Large intestine (tissue), 12 donors: ENCODE measurements at places on chromosomes 4 and X. TPM values are rescaled to one million over a fixed set of nuclear protein-coding genes. Genes with fewer than 3 reads are reported as not detected.

The GIMD1 gene
- polyA plus RNA-seq = 0.06 TPM

DNA sequence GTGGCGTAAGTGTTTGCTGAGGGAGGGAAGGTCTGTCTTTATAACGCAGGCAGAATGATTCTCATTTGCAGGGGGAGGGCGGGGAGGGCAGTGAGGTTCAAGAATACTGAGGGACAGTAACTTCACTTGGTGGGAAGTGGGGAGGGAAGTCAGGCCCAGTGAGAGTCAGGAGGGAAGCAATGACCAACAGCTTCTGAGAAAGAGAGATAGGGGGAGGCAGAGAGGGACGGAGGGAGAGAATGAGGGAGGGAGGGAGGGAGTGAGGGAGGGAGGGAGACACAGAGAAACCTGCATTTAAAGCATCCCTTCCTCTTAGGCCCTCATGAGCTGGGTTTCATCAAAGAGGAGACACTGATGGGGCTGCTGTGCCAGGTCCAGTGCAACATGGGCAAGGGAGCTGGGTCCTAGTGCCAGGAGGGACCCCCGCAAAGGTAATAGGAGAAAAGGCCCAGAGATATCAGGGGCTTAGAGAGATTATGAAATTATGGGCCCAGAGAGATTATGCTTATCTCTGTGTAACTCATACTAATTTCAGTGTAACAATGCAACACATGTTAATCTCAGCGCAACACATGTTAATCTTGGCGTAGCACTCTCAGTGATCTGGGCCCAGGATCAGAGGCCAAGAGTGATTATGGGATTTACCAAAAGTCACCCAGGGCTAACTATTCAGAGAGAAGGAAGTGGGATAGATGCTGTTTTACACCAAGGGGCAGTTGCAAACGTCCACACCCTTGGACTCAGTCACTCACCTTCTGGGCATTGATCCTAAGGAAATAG, 112.1 kb downstream of the DRD5 start:
- H3K27me3 ChIP-seq = no peaks in the 10 kb centered on the region
- H3K4me3 ChIP-seq = no peak overlapping the region
- no peaks in the 10 kb centered on the region for H3K4me1 ChIP-seq
- no peak overlapping the region for H3K27ac ChIP-seq

GRCh38 chr4:152729466-152729865, 49.7 kb upstream of the TMEM154 start:
- no peak overlapping the region for H3K27ac ChIP-seq
- no peaks in the 10 kb centered on the region for H3K27me3 ChIP-seq
- no peak overlapping the region for H3K4me3 ChIP-seq
- H3K4me1 ChIP-seq = no peaks in the 10 kb centered on the region
- no peaks in the 10 kb centered on the region for H3K36me3 ChIP-seq

- peaks cover 2% of the 10 kb centered on the region for H3K36me3 ChIP-seq
- H3K27ac ChIP-seq = no peak overlapping the region
- DNase-seq = no peak
- no peaks in the 10 kb centered on the region for H3K4me1 ChIP-seq
Observed at GRCh38 chr4:26779224-26779623, 81.4 kb upstream of the STIM2 start.

The SYN1 gene
- 5.7 TPM for polyA plus RNA-seq

- no peaks in the 10 kb centered on the region for H3K4me1 ChIP-seq
- H3K36me3 ChIP-seq = peaks cover 2% of the 10 kb centered on the region
- H3K4me3 ChIP-seq = no peak overlapping the region
- no peak overlapping the region for H3K27ac ChIP-seq
- H3K27me3 ChIP-seq = no peaks in the 10 kb centered on the region
- DNase-seq = no peak
Observed at GRCh38 chr4:26622913-26623312, 39.0 kb downstream of the TBC1D19 start.

The SHOX gene
- polyA plus RNA-seq = 0.01 TPM

The REELD1 gene
- 0.45 TPM for polyA plus RNA-seq

DNA sequence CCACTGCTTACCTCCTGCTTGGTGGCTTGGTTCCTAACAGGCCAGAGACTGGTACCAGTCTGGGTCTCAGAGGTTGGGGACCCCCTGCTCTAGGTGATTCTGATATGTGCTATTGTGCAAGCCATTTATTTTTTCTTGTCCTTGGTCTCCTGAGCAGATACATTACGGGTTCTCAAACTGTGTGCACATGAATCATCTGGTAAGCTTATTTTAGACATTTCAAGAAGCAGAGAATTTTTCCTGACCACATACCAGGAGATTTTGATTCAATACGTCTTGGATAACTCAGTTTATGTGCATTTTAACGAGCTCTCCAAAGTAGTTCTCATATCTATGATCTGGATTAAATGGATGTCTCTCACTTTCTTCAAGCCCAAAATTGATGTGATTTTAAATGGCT, 77.2 kb downstream of the FHIP1A start:
- H3K27me3 ChIP-seq = no peaks in the 10 kb centered on the region
- DNase-seq = no peak
- no peak overlapping the region for H3K27ac ChIP-seq
- H3K36me3 ChIP-seq = peaks cover 5% of the 10 kb centered on the region

DNA sequence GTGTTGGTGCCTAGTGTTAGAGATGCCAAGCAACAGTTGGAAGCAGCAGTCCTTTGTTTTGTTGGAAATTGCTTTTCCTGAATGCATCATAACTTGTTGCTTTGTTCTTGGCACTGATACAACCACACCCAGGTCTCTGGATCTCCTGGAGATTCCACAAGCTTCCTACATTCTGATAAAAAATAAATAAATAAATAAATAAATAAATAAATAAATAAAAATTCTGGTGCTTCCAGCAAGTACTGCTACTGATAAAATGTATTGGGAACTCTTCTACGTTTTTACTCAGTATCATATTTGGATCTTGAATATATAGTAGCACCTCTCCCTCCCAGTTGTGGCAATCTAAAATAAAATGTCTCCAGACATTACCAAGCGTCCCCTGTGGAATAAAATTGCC, 62.7 kb upstream of the GRID2 start:
- no peak overlapping the region for H3K4me3 ChIP-seq
- no peak for DNase-seq
- no peaks in the 10 kb centered on the region for H3K4me1 ChIP-seq
- H3K36me3 ChIP-seq = no peaks in the 10 kb centered on the region
- no peak overlapping the region for H3K27ac ChIP-seq

GRCh38 chr4:75708218-75708691, 16.1 kb upstream of the USO1 start:
- peaks cover 21% of the 10 kb centered on the region for H3K4me1 ChIP-seq
- H3K36me3 ChIP-seq = no peaks in the 10 kb centered on the region
- H3K4me3 ChIP-seq = no peak overlapping the region
- peak; percentile 75 for DNase-seq

The ZNF280C gene
- 4.7 TPM for polyA plus RNA-seq

- no peaks in the 10 kb centered on the region for H3K4me1 ChIP-seq
- no peak overlapping the region for H3K27ac ChIP-seq
- no peaks in the 10 kb centered on the region for H3K27me3 ChIP-seq
- H3K4me3 ChIP-seq = no peak overlapping the region
- no peak for DNase-seq
Observed at GRCh38 chrX:121455890-121456289, 408.5 kb downstream of the GLUD2 start.

The ZNF157 gene
- 0.27 TPM for polyA plus RNA-seq

DNA sequence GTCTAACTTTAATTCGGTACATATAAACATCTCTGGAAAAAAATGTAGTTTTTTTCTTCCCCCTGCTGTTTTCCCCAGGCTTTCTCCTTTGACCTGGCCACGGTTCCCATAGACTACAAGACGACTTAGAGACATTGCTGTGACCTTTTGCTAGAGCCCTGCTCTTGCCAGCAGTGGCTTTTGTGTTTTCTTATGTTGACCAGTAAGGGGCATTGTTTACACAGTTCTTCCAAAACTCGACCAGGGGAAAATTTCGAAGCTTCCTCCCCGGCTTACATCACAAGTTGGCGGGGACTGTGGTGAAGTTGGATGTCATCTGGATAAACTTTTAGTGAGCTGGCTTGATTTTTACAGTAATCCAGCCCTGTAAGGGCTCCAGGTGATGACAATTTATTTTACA, 9.3 kb downstream of the CCDC160 start:
- DNase-seq = no peak
- H3K27me3 ChIP-seq = no peaks in the 10 kb centered on the region
- no peaks in the 10 kb centered on the region for H3K4me1 ChIP-seq
- H3K4me3 ChIP-seq = no peak overlapping the region
- no peak overlapping the region for H3K27ac ChIP-seq
- no peaks in the 10 kb centered on the region for H3K36me3 ChIP-seq

GRCh38 chr4:8504279-8505007, 63.9 kb downstream of the TRMT44 start:
- H3K4me1 ChIP-seq = no peaks in the 10 kb centered on the region
- no peak overlapping the region for H3K27ac ChIP-seq
- H3K4me3 ChIP-seq = no peak overlapping the region
- no peaks in the 10 kb centered on the region for H3K27me3 ChIP-seq
- H3K36me3 ChIP-seq = no peaks in the 10 kb centered on the region

The ALAS2 gene
- polyA plus RNA-seq = 15.6 TPM

DNA sequence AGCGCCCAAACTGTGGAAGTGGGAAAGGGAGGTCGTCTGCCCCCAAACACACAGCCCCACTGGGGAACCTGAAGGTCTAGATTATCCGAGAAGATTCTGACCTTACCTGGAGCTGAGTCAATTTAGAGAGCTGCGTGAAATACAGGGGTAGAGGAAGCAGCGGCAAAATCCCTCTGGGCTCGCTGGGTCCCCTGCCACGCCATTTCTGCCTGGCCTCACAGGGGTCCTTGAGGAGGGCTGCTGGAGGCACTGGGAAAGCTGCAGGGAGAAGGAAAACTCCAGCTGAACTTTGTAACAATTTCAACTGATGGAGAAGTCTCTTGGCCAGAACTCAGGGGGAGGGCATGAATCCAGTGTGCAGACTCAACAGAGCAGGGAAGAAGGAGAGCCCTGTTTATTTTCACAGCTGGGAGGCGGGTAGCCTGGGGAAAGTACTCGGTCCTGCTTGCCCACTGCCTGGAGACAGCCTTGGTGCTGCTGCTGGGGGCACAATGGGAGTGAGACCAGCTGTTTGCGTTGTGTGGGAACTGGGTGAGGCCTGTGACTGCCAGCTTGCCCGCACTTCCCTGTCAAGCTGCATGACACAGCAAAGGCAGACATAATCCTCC, 93.2 kb upstream of the MAPK10 start:
- no peaks in the 10 kb centered on the region for H3K27me3 ChIP-seq
- H3K4me1 ChIP-seq = no peaks in the 10 kb centered on the region
- peak; percentile 20 for DNase-seq

DNA sequence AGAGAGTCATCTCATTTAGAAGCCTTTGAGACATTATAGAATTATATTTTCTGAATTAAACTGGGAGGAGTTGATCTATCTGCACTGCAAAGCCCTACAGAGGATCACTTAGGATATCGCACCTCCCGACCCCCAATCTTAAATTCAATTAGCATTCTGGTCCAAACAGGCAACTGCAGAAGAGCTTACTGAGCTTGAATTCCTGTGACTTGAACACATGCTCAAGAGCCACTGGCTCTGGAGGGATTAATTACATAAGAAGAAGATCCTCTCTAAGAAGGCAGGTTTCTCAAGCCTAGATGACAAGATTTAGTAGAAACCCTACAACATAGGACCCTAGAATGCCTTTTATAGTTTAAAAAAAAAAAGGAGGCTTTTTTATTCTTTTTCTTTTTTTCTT, 548.9 kb downstream of the ARAP2 start:
- H3K4me1 ChIP-seq = no peaks in the 10 kb centered on the region
- H3K36me3 ChIP-seq = no peaks in the 10 kb centered on the region
- DNase-seq = no peak
- no peak overlapping the region for H3K27ac ChIP-seq
- H3K4me3 ChIP-seq = no peak overlapping the region
